ENCODE measurements at places on chromosomes 3 and 15.

- no peak for DNase-seq
Observed at GRCh38 chr3:30644615-30645014, 38.2 kb downstream of the TGFBR2 start.

- DNase-seq, result no peak
Observed at GRCh38 chr15:28881170-28881569, 4.6 kb upstream of the APBA2 start.

GRCh38 chr3:174439331-174440252 lies 419.5 kb upstream of the NAALADL2 start:
- peak; percentile 99 for DNase-seq

DNA sequence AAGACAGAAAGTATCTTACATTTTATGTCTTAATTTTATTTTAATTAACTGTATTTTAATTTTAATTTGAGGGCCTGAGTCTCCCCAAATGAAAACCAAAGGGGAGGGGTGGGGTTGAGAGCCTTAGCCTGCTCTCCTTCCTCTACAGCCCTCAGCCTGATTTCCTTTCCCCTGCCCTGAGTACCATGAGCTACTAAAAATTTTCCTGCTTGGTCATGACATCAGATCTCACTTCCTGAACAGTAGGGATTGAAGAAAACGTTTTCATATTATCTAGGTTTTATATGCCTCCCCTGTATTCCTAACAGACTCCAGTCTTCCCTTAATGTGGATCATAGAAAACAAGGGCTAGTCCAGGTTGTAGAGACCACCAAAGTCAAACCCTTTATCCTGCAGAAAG lies 133.9 kb downstream of the MYLK start:
- no peak for DNase-seq

- no peak for DNase-seq
Observed at GRCh38 chr3:74575857-74576256, 38.6 kb downstream of the CNTN3 start.

GRCh38 chr3:29255854-29256696 lies 24.8 kb upstream of the RBMS3 start:
- DNase-seq, result no peak

DNA sequence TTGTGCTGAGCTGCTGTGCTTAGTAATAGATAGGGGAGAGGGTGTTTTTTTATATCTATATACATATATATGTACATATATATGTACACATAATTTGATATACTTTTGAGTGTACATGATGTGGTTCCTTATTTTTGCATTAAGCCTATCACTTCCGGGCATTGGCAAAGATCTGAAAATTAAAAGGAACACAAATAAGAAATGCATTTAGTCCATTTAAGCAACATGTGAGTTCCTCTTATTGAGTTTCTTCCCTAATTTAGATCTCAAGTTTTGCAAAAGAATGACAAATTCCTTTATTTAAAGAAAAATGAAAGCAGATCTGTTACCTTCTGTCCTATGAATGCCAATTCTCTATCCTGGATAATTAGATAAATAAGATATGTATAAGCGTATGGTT lies 435.1 kb downstream of the LPP start:
- DNase-seq, result no peak

GRCh38 chr3:12905316-12906071 lies 64.1 kb upstream of the RPL32 start:
- no peak for DNase-seq

GRCh38 chr3:142168514-142168913 lies 19.2 kb upstream of the TFDP2 start:
- no peak for DNase-seq

DNA sequence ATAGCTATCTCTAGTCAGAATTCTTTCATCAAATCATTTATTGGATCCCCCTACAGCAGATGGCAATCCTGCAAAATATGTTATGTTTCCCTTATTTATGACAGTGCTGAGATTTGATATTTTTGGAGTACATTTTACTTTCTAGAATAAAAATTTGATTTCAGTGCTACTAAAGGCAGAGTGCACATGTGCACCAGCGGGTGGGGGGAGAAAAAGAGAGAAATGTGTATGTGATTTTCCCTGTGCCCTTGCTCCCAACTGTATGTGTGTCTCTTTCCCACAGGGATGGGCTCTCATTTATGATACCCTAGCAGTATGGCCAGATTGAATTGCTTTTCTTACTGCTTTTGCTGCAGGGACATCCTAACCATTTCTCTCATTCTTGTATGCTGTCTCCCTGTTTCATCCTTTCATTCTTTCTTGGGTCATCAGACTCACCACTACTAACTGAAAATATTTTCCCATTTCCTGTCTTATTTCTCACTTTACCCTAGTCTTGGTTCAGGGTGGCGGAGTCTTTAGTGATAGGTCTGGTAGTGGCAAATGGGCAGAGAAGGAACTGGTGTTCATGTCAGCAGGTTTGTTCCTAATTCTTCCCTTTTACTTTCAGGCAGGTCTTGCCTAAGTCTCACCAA lies 140.7 kb downstream of the TCF12 start:
- DNase-seq, result no peak

GRCh38 chr15:73081321-73081958 lies 29.2 kb downstream of the NEO1 start:
- peak; percentile 16 for DNase-seq

GRCh38 chr3:172106989-172107388 lies 67.6 kb downstream of the FNDC3B start:
- DNase-seq, result no peak

DNA sequence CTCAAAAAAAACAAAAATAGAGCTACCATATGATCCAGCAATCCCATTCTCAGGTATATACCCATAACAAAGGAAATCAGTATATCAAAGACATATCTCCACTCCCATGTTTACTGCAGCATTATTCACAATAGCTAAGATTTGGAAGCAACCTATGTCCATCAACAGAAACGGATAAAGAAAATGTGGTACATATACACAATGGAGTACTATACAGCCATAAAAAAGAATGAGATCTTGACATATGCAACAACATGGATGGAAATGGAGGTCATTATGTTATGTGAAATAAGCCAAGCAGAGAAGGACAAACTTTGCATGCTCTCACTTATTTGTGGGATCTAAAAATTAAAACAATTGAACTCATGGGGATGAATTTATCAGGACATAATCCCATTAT lies 19.6 kb downstream of the PEAK1 start:
- no peak for DNase-seq

DNA sequence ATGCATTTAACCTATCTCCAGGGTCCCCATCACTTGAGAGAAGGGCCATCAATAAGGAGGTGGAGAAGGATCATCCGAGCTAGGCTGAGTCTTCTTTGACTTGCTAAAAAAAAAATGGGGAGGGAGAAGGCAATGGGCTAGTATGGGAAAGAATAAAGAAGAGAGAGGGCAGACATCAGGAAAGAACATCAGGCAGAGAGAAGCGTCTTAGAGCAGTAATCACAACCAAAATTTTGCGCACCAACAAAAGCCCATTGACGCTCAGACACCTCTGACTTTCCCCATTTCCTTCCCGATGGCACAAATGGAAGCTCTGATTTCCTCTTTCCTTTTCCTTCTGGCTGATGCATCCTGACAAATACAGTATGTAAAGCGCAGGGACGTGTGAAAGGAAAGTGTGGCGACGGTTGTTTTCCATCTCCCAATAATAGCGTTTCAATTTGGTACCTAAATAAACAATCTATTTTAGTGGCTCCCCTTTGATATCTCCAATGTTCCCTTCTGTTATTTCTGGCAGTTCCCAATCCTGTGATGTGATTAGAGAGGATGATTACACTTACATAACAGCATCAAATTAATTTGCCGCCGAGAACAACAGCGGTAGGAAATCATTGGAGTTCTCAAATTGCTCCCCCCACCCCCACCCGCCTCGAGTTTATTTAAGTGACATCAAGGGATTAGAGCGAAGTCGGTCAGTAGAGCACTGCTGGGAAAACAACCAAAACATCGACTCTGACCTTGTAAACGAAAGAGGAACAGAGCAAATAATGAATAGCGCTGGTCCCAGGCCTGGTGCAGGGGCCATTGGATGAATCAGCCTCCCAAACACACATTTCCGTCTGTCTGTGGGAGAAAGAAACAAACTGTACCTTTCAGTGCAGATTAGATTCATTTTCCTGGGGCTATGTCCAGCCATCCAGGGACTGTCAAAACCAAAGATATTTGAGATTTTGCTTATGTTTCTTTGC lies 273.3 kb upstream of the ICE2 start:
- DNase-seq, result no peak

DNA sequence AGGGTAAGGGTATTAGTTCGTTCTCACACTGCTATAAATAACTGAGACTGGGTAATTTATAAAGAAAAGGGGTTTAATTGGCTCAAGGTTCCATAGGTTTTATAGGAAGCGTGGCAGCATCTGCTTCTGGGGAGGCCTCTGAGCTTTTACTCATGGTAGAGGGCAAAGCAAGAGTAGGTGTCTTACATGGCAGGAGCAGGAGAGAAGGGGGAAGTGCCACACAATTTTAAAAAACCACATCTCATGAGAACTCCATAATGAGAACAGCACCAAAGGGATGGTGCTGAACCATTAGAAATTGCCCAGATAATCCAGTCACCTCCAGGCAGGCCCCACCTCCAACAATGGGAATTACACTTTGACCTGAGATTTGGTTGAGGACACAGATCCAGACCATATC lies 12.2 kb downstream of the RNF111 start:
- DNase-seq, result no peak

- no peak for DNase-seq
Observed at GRCh38 chr3:69085168-69085832, 563 bp downstream of the ARL6IP5 start.

DNA sequence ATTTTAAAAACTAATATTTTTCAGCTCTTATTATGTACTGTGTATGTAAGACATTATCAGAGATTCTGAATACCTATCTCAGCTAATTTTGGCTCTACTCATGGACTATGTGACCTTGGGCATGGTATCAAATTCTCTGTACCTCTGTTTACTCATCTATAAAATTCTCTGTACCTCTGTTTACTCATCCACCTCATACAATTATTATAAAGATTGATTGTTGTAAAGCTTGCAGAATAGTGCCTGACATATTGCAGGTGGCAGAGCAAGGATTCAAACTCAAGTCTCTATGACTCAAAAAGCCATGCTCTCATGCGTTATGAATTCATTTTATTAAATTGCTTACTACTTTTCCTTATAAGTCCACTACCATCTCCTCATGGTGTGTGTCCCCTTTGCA lies 151.9 kb upstream of the ARL6 start:
- no peak for DNase-seq

DNA sequence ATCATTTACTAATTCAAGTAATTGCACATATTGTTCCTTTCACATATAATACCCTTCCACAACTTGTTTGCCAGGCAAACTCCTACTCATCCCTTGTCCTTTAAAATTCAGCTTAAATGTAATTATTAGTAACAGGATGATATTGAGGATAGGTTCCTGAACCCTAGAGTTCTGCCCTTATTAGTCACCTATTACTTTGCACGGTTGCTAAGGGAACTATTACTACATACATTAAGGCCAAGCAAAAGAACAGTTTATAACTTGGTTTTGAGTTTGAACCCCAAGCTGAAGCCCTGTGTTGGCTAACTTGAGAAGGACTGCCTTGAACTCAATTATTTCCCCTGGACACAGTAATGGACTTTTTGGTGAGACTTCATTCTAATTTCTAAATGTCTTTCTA lies 529.7 kb downstream of the IGSF11 start:
- no peak for DNase-seq

DNA sequence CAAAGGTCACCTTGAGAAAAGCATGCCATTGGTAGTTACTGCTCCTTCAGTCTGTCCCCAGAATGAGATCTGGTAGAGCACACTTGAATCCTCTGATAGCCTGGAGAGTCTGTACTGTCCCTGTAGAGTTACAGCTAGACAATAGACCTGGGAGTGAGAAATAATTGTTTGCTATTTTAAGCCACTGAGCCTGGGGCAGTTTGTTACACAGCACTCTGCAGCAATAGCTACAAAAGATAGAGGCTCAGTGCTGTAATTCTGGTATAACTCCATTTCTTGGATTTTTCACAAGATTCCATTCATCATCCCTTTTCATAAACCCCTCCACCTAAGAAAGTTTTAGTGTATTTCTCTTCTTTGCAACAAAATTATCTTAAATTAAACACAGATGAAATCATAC lies 242.7 kb upstream of the ARRDC4 start:
- DNase-seq, result no peak

- peak; percentile 59 for DNase-seq
Observed at GRCh38 chr15:50117431-50118027, 1.5 kb downstream of the ATP8B4 start.

- no peak for DNase-seq
Observed at GRCh38 chr3:169269005-169269404, 394.5 kb downstream of the MECOM start.

GRCh38 chr15:101489599-101490407 lies at the start of gene PCSK6:
Gene PCSK6, minus strand, starts transcription at chr15:101489707. Its CDS starts 37 bp downstream, at chr15:101489670.
- no peak for DNase-seq

DNA sequence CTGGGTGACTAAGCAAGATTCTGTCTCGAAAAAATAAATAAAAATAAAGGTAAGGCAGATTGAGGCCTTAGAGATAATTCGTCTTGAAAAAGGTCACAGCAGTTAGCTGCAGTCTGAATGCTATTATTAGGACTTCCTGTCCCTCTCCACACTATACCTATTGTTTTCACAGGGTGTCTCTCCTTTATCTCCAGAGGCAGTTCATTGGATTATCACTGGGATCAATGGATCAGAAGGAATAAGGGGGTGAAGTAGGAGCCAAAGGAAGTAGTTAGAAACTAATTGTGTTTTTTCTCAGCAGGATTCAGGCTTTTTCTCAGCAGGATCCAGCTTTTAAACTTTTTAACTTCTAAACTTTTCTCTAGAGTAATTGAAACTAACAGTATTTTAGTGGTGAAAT lies 326.9 kb downstream of the IL5RA start:
- no peak for DNase-seq

DNA sequence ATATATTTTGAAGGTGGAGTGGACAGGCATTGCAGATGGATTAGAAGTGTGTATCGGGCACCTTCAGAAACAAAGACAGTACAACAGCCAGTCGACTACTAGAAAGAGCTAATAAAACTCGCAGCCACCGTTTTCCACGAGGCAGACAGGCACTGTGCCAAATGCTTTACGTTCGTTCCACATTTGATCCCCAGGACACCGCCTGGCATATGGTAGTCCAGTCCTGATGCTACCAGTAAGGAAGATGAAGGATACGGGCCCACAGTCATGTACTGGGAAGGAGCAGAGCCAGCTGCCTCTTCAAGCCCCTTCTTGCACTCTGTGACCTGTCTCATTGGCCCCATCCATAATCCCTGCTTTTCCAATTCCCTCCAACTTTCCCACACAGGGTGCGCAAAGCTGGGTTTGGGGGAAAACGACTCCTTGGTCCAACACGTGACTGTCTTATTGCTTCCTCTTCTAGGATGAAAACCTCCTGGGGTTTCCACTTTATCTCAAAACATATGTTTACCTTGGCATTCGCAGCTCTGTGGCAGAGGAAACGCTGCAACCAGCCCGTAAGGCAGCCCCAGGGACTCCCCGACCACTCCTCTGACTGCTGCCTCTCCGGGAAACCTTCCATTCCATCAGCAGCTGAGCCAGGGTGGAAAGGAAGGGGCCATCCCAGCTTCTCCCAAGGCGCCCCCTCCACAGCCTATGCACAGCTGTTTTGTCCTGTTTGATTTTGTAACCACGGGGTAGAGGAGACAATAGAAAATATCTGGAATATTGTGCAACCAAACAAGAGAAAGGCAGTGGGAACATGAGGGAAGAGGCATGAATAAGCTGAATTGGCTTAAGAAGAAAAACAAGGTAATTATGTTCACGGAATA lies 107.4 kb downstream of the ADAMTS17 start:
- no peak for DNase-seq

- DNase-seq, result no peak
Observed at GRCh38 chr3:98901119-98901391, 440 bp downstream of the DCBLD2 start.

- no peak for DNase-seq
Observed at GRCh38 chr15:45795440-45796069, 160.7 kb downstream of the SQOR start.

Measured in fibroblast of skin of left biceps (primary cell).